ENCODE measurements at places on chromosomes 5 and 9.

DNA sequence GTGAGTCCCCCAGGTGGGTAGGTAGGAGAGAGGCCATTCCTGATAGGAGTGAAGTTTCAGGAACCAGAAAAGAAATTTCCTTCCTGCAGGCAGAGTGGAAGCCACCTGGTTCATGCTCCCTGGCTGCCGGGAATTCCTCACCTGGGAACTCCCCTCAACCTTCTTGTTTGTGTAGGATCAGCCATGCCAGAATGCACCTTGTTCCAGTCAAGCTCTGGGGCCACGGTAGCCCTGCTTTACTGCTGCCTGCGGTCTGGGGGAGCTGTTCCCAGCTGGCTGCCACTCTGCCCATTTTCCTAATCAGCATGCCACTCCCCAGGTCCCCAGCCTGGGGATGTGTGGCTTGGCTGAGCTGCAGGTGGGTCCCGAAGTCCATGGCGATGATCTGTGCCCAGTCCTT, 18.7 kb upstream of the B4GALT1 start:
- no peak for DNase-seq

- DNase-seq, result no peak
These were observed 102.6 kb downstream of the CAAP1 start for GRCh38 chr9:26789959-26790358.

GRCh38 chr9:71929791-71930440, 18.5 kb downstream of the C9orf85 start:
- DNase-seq, result no peak

DNA sequence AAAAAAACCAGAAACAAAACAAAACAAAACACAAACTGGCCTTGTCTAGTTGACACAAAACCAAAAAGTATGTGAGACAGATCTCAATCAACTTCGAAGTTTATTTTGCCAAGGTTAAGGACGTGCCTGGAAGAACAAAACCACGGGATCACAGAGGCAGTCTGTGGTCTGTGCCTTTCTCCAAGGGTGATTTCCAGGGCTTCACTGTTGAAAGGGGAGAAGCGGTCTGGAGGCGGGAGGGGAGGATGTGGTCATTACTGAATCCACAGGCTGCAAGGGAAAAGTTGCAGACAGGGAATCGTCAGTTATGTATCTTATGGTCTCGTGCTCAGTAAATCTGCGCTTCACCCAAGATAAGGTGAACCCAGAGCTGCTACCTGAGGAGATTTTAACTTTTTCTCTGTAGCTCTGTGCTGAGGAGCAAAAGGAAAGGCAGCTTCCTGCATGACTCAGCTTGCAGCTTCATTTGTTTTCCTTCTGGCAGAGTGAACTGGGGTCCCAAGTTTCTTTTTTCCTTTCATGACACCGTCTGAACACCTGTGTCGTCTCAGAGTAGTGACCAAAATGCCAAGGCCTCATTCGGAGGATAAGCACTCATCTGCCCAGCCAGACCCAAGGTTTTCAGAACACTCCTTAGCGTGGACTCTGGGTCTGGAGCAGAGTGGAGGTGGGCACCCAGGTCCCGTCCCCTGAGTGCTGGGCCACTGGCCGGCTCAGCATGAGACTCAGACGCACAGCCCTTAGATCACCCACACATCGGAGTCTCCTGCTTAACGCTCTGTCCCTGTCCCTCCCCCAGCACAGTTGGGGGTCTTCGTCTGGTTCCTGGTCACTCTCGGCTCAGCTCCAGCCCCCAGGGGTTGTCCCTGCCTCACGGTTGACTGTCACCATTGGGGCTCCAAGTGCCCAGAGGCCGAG, 25.9 kb downstream of the ROPN1L start:
- no peak for DNase-seq

DNA sequence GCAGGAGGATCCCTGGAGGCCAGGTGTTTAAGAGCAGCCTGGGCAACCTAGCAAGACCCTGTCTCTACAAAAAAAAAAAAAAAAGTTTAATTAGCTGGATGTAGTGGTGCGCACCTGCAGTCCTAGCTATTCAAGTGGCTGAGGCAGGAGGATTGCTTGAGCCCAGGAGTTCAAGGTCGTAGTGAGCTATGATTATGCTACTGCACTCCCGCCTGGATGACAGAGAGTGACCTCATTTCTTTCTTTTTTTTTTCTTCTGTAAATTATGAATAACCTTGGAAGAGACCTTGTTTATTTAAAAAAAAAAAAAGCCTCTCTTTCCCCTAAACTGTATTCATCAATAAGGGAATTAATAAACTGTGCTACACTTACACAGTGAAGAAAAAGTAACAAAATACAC, 43.6 kb upstream of the SLC30A5 start:
- no peak for DNase-seq
